ENCODE measurements at places on chromosomes 5 and 9.

GRCh38 chr9:94576131-94576530, 17.5 kb downstream of the FBP2 start:
- DNase-seq = no peak

GRCh38 chr5:6158974-6159831, 219.1 kb downstream of the MED10 start:
- DNase-seq = no peak

- no peak for DNase-seq
Measured at GRCh38 chr9:30048396-30048795, 2336.0 kb upstream of the ACO1 start.

DNA sequence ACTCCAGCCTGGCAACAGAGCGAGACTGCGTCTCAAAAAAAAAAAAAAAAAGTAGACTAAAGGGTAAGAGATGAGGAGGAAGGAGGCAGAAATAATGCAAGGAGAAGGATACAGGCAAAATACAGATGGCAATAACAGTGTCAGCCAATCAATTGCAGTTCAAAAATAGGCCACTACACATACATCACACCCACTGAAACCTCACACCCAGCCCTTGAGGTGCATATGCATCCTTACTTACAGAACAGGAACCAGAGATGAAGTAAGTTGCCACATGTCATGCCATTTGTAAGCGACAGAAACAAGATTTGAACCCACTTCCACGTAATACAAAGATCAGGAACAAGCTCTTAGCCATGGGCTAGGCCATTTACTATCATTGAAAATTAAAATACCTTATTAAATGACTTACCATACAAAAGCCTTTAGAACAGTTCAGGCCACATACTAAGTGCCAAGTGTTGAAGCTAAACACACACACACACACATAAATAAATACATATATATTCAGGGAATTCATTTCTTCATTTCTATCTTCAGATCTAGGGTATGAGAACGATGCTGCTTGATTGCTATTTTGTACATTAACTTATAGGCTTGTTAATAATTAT, 98.4 kb downstream of the FNBP1 start:
- no peak for DNase-seq

DNA sequence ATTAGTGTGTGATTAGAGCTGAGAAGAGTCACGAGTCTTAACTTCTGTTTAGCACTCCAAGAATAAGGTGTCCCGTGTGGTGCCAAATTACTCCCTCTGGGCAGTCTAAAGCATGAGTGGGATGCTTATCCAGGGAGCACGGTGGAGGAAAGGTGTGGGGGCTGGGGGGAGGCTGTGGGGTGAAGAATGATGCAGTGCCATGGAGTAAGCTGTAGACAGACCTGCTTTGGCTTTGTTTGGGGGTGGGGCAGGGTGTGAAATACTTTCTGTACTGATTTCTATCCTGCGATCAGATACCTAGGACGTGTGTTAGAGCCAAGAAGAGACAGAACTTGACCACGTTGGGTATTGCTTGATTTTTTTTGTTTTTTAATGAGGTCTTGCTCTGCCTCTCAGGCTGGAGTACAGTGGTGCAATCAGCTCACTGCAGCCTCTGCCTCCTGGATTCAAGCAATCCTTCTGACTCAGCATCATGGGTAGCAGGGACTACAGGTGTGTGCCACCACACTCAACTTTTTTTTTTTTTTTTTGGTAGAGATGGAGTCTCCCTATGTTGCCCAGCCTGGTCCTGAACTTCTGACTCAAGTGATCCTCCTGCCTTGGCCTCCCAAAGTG, 232.8 kb downstream of the MAN2A1 start:
- DNase-seq = no peak

DNA sequence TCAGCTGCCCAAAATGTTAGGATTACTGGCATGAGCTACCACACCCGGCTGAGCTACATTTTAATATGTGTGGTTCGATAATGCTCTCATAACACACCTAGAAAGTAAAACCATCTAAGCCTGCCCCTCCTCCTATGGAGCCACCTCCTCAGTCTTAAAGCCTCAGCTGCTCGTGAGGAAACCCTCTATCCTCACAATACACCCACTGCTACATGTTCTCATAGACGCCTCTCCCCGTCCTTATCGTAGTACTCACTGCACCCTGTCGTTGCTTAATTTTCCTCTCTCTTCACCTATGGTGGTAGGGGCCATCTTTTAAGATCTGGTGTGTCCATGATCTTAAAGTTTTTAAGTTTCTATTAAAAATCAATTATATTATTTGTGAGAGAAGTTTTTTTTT, 72.9 kb downstream of the RCL1 start:
- DNase-seq = no peak

- peak; percentile 26 for DNase-seq
Measured at GRCh38 chr5:137498301-137498735, 808 bp downstream of the SPOCK1 start.

GRCh38 chr5:168469816-168470215, 16.5 kb upstream of the RARS1 start:
- DNase-seq = no peak

- no peak for DNase-seq
Measured at GRCh38 chr9:133904346-133905090, 87.6 kb downstream of the VAV2 start.

- DNase-seq = no peak
Measured at GRCh38 chr5:36450229-36451014, 148.7 kb upstream of the RANBP3L start.

DNA sequence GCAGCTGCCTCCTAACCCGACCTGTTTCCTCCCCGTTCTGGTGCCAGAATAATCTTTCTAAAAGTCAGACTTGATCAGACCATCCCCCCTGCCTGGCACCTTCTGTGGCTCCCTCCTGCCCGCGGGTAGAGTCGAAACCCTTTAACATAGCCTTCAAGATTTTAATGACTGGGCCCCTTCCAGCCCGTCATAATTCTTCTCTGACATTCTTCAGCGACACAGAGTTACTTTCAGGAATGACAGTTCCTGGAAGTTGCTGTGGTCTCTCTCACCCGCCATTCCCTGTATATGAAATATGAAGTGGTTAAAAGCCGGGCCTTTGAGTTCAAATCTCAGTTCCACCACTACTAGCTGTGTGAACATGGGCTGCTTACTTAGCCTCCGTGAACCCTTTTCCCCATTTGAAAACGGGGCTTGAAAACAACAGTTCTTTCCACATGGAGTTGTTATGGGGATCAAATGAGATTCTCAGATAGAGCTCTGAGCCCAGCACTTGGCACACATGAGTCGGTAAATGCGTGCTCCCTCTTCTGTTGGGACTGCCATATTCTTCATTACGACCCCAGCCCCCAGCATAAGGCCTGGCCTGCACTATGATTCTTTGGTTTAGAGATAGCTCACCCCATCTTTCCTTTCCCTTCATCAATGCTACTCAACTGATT, 737 bp downstream of the NANS start:
- DNase-seq = no peak

DNA sequence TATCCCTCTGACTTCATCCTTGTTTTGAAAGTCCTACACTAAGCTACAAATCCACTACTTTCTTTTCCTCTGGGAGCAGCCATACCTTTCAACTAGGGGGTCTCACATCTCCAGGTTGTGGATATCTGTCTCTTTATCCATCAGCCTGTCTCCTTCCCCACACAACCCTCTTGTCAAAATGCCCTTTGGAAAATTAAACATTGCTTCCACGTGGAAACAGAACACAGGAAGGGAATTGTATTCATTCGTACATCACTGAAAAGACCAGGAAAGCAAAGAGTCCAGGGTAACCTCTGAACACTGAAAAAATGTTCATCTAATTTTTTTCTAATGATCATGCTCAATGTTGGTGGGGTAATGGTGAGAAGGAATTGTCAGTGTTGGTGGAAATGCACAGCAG, 203.6 kb downstream of the NR3C1 start:
- DNase-seq = no peak
